ENCODE measurements at places on chromosomes 7 and 10. TPM values are rescaled to one million over a fixed set of nuclear protein-coding genes. Genes with fewer than 3 reads are reported as not detected.

TSPAN14 gene
- total RNA-seq = 100 TPM

MOGAT3 gene
- not detected for total RNA-seq

SORBS1 gene
- 0.89 TPM for total RNA-seq

RET gene
- 0.45 TPM for total RNA-seq

ZNF25 gene
- total RNA-seq = 7.1 TPM

LRRD1 gene
- not detected for total RNA-seq

OR2A12 gene
- total RNA-seq = not detected

TMEM139 gene
- 0.41 TPM for total RNA-seq

IGF2BP3 gene
- total RNA-seq = 0.84 TPM

IL15RA gene
- total RNA-seq = 31.7 TPM

NCF1 gene
- total RNA-seq = 0.30 TPM

SAP25 gene
- total RNA-seq = 26.3 TPM

PDGFA gene
- total RNA-seq = 0.67 TPM

DBF4 gene
- total RNA-seq = 85.5 TPM

NEUROG3 gene
- not detected for total RNA-seq

CALCR gene
- total RNA-seq = not detected

SMO gene
- not detected for total RNA-seq

GSTO2 gene
- total RNA-seq = 0.96 TPM

NEUROD6 gene
- not detected for total RNA-seq

GPR15LG gene
- total RNA-seq = not detected

HKDC1 gene
- 2.7 TPM for total RNA-seq

SNX8 gene
- 27.9 TPM for total RNA-seq

ARHGEF35 gene
- total RNA-seq = 2.6 TPM

CCZ1 gene
- total RNA-seq = 74.5 TPM

XRCC2 gene
- 20.6 TPM for total RNA-seq

CTAGE4 gene
- 1.2 TPM for total RNA-seq

ATP6V0A4 gene
- total RNA-seq = not detected

DYDC2 gene
- not detected for total RNA-seq

GPRIN2 gene
- total RNA-seq = not detected

LRRC18 gene
- total RNA-seq = not detected

SPDYE2B gene
- not detected for total RNA-seq

ZNF488 gene
- 0.12 TPM for total RNA-seq

HYAL4 gene
- total RNA-seq = not detected

DNAH11 gene
- total RNA-seq = 0.15 TPM

CPA4 gene
- not detected for total RNA-seq

Measured in activated CD8-positive, alpha-beta memory T cell treated with anti-CD3 and anti-CD28 coated beads, Interleukin-2, amount 10 ng/mL, durations not matched to agents 7 days and 5 days (primary cell).